HFFc6 (cell line): ENCODE measurements at places on chromosomes 2 and 18. TPM values are rescaled to one million over a fixed set of nuclear protein-coding genes. Genes with fewer than 3 reads are reported as not detected.

ATP8B1 gene
- total RNA-seq, result 86.4 to 119 TPM (median 94.4 TPM) in 3 replicates

SERPINB11 gene
- total RNA-seq, result not detected in 3 replicates

SDC1 gene
- 79.0 to 139 TPM (median 98.9 TPM) in 3 replicates for total RNA-seq

SNED1 gene
- total RNA-seq, result 1.4 to 1.6 TPM (median 1.6 TPM) in 3 replicates

DNA sequence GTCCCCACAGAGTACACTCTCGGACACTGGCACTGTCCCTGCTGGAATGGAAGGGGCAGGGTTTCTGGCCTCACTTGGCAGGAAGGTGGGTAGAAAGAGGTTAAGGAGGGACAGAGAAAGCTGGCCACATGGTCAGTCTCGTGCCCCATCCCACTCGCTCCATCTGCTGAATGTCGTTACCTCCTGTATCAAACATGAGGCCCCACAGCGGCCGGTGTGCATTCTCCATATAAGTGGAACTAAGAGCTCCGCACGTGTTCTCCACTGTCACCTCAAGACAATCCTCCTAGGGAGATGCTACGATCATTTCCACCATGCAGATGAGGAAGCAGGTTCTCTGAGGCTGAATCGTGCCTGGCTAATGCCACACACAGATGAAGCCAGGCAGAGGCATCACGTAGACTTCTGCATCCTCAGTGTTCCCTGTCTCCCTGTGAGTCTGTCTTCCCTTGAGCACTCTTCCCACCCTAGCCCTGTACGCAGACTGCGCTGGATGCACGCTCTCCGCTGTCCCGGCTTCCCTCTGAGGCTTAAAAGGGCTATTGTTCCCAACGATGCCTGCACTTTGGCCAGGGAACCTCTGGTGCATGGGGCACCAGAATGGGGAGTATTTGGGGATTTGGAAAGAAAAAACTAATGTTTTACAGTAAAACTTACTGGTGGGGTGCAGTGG, 35.1 kb downstream of the MAL start:
- DNase-seq, result no peak

- DNase-seq, result no peak
Observed at GRCh38 chr2:113937501-113937900, 47.6 kb downstream of the ACTR3 start.

- no peak for DNase-seq
Observed at GRCh38 chr2:207823865-207824264, 54.2 kb upstream of the FZD5 start.

- no peak for DNase-seq
Observed at GRCh38 chr2:229783108-229783721, 68.9 kb upstream of the DNER start.

DNA sequence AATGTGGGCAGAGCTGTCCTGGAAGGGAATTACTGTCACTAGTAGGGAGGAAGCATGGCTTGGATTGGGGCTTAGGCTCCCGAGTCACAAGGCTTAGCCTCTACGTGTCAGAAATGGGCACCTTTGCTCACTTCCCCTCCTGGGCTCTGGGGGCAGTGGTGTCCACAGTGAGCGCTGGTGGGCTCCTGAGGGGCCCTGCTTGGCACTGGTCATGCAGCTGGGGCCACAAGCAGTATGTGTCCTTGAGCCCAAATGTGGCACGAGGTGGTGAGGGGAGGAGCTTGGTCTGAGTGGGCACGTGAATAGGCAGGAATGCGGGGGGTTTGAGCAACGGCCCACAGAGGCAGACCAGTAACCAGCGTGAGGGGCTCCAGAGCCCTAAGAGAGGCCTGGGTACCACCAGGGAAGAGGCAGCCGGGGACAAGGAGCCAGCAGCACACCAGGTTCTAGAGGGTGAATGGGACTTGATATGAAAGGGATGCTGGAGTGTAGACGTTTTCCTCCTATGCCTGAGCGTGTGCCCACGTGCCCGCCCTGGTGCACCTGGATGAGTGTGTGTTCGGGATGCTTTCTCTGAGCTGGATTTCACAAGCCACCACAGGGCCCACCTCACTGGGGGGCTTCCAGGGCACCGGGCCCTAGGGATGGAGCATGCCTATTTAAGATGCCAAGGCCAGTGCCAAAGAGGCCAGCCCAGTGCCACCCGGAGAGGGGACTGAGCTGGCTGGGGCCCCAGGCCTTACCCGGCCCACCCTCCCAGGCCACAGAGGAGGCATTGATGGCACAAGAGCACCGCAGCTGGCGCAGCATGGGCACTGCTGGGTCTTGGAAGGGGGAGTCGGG, 22.8 kb upstream of the PTMA start:
- no peak for DNase-seq

- no peak for DNase-seq
Observed at GRCh38 chr2:176074919-176075425, 8.8 kb downstream of the EVX2 start.

- DNase-seq, result no peak
Observed at GRCh38 chr18:56108478-56109367, 520.7 kb upstream of the TCF4 start.

- no peak for DNase-seq
Observed at GRCh38 chr2:222305516-222306392, 7.0 kb upstream of the PAX3 start.

GRCh38 chr18:56709463-56709862, 58.3 kb downstream of the WDR7 start:
- peak; percentile 89 for DNase-seq

DNA sequence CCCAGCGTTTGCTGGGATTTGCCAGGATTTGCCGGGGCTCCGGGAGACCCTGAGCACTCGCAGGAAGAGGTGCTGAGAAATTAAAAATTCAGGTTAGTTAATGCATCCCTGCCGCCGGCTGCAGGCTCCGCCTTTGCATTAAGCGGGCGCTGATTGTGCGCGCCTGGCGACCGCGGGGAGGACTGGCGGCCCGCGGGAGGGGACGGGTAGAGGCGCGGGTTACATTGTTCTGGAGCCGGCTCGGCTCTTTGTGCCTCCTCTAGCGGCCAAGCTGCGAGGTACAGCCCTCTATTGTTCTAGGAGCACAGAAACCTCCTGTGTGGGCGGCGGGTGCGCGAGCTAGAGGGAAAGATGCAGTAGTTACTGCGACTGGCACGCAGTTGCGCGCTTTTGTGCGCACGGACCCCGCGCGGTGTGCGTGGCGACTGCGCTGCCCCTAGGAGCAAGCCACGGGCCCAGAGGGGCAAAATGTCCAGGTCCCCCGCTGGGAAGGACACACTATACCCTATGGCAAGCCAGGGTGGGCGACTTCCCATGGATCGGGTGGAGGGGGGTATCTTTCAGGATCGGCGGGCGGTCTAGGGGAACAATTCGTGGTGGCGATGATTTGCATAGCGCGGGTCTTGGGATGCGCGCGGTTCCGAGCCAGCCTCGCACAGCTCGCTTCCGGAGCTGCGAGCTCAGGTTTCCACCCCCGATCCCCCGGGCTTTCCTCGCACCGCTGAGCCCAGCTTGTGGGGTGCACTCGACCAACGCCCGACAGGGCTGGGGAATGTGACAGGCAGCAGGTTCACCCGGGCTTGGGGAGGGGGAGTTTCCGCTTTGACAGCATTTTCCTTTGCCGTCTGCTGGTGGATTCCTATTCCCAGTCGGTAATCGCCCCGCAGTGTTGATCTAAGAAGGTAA, 2.8 kb downstream of the ONECUT2 start:
- DNase-seq, result peak; percentile 22

DNA sequence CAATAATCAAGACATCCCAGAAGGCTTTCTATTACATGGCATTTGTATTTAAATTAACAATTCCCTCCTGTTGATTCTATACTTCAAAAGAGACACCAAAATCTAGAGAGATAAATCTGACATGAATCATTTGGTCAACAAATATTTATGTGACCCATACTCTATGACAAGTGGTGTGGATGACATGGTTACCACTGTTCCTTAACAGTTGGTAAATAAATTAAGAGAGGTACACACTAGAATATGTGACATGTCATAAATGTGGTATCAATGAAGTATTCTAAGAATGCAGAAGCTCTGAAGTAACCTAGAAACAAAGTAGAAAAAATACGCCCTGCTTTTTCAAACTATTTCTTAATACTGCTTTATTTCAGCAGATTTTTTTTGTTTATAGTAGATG, 255.4 kb downstream of the EXOC6B start:
- peak; percentile 60 for DNase-seq

- no peak for DNase-seq
Observed at GRCh38 chr2:212033888-212034287, 504.7 kb downstream of the ERBB4 start.

GRCh38 chr18:53541924-53542323, 682.5 kb downstream of the MBD2 start:
- no peak for DNase-seq

DNA sequence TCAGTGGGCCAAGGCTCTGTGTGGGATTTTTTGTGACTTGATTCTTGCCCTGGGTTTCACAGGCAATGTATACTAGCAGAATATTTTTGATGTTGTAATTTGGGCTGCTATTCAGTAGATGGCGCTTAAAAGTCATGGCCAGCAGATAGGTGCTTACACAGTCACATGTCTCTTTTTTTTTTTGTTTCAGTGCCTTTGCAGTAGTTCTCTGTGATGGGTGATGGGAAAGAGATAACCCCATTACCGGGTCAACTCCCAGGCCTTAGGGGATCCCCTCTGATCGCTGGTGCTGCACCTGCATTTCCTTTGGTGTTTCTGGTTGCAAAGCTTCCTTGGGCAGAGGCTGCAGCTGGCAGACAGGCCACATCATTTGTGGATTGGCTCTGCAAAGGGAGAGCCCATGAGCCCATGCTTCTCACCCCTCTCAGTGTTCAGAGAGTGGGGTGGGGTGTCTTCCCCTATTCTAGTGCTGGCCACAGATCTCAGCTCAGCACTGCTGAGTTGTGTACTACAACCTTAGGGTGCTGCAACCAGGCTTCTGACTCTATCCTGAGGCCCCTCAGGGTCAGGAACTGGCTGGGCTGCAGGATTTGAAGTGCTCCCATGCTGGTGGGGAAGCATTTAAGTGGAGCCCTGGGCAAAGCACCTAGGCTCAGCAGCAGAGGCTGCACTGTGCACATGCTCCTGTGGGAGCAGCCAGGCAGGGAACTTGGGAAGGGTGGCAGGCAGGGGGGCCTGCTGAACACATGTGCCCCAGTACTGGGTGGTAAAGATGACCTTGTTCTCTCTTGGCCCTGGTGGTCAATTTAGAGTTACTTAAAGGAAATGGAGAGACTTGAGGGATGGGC, 219.8 kb upstream of the SPHKAP start:
- peak; percentile 13 for DNase-seq

DNA sequence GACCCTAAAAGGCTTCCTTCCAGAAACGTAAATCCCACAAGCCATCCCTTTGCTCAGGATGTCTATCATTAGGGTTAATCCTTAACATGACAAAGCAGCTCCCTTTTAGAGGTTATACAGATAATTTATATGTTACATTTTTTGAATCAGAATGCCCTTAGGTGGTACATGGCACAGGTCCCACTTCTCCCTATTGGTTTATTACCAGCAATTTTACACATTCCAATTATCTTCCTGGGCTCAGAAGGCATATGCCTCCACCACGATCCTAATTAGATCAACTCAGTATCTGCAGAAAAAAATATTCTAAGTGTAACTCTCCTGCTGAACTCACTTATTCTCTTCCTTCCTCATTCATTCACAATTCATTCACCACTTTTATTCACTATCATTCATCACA, 507.0 kb upstream of the MAP2 start:
- no peak for DNase-seq

- no peak for DNase-seq
Observed at GRCh38 chr2:45191146-45191863, 182.1 kb upstream of the SIX2 start.
